Amygdala (tissue), 56 donors: ENCODE measurements at places on chromosomes 11 and 22.

DNA sequence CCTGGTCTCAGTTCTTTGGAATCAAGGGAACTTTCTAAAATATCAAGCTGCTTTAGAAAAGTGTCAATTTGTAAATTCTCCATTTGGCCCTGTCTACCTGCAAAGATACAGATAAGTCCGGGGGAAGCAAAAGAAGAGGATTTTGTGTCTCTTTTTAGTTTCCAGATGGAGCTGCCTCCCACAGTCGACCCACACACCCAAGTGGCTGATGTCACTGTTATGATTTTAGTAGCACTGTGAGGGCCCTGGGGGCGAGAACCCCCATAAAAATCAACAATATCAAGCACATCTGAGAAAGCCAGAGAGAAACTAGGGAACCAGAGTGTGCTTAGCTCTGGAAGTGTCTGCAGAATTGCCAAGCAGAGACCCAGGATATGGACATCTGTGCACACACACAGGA lies 212.7 kb downstream of the LARGE1 start:
- no peak for DNase-seq

GRCh38 chr22:42397332-42398249 lies 34.6 kb downstream of the NFAM1 start:
- DNase-seq = no peak

DNA sequence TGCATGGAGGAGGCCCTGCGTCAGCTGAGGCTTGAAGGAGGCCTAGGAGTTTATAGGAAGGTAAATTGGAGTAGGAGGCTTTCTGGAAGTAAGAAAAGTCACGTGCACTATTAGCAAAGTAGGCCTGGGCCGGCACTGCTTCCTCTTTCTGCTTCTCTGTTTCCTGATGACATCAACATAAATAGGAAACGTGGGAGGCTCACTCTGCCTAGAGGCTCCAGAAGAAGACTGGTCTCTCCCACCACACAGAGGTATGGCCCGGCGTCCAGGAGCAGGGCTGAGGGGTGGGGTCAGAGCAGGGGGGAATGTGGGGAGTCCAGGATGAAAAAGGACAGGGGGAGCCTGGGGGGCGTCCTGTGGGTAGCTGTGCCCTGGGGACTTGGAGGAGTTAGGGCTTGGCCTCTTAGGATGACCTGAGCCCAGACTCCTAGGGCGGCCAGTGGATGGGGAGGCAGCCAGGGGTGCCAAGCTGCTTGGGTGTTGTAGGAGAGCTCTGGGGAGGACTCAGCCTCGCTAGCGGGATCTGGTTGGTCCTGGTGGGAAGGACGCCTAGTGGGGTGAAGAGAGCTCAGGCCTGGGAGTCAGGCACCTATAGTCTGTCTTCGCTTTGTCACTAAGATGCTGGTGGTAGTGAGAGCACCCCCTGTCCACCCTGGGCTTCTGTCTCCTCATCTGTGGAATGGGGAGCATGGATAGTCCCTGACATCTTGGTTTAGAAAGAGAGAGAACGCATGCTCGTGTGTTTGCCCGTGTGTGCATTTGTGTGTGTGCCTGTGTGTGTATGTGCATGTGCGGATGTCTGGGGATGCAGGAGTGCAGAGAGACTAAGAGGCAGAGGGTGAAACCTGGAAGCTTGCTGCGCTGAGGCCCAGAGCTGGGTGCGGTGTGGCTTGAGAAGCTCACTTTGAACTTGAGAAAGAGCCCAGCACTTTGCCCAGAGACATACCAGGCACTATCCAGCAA lies at the start of gene CSF2RB:
Gene CSF2RB (plus strand): TSS at position 202 of the 963 bp plus-strand sequence. CDS start 8,580 bp downstream, outside the sequence.
- DNase-seq = no peak

- DNase-seq = no peak
Observed at GRCh38 chr22:30305519-30305905, 16.2 kb upstream of the CASTOR1 start.

DNA sequence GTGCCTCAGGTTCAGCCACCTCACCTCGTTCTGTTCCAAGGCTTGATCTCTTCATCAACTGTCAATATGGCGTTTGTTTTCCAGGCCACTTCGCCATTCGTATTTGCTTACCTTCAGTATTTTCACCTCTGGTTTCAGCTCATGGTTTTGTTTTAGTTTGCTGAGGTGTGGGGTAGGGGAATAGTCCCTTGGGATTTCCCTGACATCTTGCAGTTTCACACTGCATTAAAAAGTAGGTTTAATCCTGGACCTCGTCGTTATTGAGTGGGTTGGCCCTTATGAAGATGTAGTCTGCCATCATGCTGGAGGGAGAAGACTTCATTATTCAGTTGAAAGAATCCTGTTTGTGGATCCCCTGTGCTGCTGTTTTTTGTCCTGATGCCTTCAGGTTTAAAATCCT lies 46.0 kb downstream of the C11orf91 start:
- DNase-seq = no peak

GRCh38 chr11:111443640-111444039 lies 64.6 kb upstream of the POU2AF1 start:
- no peak for DNase-seq

DNA sequence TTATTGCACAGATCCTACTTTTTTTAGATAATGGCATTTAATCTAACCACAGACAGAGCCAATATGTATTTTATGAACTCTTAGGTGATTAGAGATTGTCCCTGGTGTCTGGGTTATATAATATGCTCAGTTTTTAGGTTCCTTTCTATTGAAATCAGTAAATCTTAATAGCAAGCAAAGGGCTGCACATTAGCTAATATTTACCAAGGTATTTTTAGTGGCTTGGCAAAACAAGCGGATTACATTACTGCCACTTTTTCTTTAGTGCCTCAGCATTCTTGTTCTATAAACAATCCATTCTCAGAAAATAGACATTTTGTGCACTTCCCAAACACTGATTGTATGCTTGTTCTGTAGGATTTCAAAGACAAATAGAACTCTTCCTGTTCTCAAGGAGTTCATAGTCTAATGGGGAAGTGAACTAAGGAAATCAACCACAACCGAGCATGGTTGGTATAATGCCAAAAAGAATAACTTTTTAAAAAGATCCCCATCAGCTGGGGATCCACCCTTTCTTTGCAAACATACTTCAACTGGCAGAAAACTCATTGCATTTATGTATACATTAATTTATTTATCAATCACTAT lies 23.8 kb downstream of the KCNJ1 start:
- no peak for DNase-seq

GRCh38 chr11:67548555-67549110 lies 25.4 kb upstream of the CABP2 start:
- no peak for DNase-seq

GRCh38 chr11:42397483-42397882 lies 914.3 kb upstream of the API5 start:
- DNase-seq = no peak

- DNase-seq = no peak
Observed at GRCh38 chr11:44165432-44165831, 70.0 kb downstream of the EXT2 start.

- DNase-seq = peak; percentile 22
Observed at GRCh38 chr11:7019500-7020182, 505 bp downstream of the ZNF214 start.

GRCh38 chr22:20654343-20655208 lies 119.3 kb upstream of the SERPIND1 start:
- no peak for DNase-seq

GRCh38 chr11:46299451-46299961 lies 22.0 kb downstream of the CREB3L1 start:
- DNase-seq = no peak

DNA sequence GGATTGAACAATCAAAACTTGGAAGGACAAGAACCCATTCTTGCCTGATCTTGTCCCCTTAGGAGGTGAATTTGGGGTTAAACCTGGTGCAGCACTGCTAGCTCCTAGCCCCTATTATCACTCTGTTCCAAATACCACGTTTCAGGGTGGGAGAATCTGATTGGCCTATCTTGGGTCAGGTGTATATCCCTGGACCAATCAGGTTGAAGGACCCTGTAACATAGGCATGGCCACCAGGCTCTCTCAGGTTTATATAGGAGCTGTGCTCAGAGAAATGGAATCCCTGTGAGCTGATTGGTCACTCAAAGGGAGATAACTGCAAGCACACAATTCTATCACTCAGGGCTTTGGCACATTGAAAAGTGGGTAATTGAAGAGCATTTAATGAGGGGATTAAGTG lies 26.6 kb upstream of the AMPD3 start:
- DNase-seq = no peak

DNA sequence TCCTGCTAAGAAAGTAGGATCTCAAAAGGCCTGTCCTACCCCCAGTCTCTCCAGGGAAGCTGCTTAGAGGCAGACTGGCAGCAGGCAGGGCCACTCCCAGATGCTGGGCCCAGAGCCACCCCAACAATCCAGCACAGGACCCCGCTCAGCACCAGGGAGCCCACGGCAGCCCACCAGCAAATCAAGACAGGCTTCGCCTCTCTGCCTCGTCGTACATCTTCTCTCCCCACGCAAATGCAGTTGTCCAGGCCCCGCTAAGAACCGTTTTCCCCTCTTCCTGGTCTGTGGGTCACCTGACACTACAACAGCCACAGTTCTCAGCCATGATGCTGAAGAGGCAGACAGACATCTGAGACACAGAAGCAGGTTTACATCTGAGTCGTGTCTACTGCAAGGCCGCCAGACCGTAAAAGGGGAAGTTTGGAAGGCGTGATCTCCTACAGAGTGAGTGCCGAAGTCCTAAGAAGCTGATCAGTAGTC lies 51.1 kb downstream of the IGSF9B start:
- no peak for DNase-seq

GRCh38 chr22:39456522-39457197 lies at the start of gene MGAT3:
Gene MGAT3, plus strand, starts transcription at chr22:39457012. Its CDS starts 30,336 bp downstream, at chr22:39487348.
- DNase-seq = no peak

DNA sequence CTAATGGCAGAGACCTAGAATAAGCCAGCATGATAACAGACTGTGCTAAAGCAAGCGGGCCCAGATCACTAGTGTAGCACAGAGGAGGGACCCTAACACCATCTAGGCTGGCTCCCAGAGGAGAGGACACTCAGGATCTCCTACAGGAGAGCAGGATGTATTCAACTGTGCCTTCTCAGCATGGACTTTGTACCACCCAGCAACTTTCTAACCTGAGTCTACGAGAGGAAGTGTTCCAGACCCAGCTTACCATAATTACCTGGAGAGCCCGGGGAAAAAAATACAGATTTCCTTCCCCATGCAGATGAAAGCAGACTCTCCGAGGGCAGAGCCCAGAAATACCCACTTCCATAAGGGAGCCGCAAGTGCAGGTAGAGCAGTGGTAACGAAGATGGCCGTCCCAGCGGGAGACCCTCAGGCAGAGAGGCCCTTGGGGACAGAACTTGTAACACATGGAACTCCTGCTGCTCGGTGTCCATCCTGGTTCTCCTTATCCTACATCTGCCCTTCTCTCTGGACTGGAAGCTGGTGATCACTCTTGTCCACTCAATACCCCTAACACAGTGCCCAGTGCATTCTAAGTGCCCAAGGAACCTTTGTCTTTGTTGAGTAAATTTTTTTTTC lies 20.2 kb downstream of the DDX25 start:
- no peak for DNase-seq

DNA sequence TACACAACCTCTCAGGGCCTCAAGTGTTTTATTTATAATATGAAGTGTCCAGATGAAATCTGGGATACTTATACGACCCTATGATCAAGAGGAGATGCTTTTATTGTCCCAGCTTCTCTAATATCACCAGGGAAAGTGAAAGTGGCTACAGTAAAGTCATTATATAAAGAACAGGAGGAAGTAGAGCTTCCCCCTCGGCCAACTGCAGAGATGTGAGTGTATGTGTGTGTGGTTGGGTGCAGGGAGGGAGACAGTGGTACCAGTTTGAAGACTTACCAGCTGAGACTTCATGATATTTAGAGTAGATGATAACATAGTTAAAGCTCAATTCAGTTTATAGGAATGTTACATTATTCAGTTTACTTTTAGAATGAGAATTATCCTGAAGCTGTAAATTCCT lies 373.6 kb upstream of the DDI1 start:
- no peak for DNase-seq

- DNase-seq = peak; percentile 57
Observed at GRCh38 chr11:19714387-19715363, 2.0 kb downstream of the NAV2 start.
